ENCODE measurements at places on chromosomes 4 and X.
A peak's percentile ranks its signal among the peaks of the same experiment; 100 is the strongest.

DNA sequence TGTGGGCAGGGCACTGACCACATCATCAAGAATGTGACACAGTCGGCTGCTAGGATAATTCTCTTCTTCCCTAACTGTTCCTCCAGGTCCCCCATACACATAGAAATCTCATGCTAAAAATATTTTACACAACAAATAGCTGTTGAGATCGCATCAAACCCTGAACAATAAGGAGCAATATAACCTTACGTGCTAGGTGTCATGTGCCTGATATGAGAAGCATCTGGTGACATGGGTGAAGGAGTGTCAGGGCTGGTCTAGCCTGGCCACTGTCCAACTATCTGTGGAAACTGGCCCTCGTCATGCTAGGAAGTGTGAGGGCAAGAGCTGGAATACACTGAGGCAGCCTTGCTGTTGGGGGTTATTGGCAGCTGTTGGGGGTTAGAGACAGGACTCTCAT is 167.3 kb upstream of the PGRMC2 start:
- no peak for DNase-seq

DNA sequence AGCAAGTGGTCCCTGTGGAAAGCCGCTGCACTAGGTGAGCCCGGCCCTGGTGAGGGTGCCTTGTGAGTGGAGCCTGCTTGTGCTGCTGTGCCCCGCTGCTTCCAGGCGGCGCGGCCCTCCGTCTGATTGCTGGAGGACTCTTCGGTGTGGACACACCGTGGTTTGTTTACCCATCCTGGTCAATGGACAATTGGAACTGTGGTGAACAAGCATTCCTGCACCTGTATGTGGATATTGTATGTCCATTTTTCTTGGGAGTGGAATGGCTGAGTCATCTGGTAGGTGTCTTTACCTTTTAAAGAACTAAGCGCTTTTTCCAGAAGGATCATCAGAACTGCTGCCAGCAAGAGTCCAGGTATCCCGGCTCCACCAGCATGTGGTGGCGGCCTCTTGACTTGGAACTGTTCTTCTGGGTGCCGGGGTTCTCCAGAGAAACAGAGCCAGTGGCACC is 15.6 kb downstream of the MAEA start:
- DNase-seq = no peak

DNA sequence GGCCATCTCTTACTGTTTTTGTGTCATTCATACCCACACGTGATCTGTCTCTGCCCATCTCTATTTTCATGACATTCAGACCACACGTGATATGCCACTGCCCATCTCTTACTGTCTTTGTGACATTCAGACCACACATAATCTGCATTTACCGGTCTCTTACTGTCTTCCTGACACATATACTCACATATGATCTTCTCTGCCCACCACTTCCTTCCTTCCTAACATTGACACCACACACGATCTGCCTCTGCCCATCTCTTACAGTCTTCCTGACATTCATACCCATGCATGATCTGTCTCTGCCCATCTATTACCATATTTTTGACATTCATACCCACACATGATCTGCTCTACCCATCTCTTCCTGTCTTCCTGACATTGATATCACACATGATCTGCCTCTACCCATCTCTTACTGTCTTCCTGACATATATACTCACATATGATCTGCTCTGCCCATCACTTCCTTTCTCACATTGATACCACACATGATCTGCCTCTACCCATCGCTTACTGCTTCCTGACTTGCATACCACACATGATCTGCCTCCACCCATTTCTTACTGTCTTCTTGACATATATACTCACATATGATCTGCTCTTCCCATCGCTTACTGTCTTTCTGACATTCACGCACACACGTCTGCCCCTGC is 36.1 kb downstream of the SCML1 start:
- no peak for DNase-seq

DNA sequence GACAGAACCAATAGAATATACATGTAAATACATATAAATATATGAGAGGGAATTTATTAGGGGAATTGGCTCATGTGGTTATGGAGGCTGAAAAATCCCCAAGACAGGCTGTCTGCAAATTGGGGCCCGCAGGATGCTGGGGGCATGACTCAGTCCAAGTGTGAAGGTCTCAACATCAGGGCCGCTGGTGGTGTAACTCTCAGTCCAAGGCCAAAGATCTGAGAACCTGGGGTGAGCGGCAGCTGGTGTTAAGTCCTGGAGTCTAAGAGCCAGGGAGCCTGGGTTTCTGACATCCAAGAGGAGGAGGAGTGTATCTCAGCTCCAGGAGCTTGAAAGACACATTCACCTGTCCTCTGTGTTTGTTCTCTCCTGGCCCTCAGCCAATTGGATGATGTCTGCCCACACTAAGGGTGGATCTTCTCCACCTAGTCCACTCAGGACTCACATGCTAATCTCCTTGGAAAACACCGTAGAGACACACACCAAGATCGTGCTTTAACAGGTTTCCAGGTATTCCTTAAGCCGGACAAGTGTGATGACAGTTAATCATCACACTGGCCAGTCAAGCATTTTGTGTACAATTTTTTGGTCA is 28.9 kb downstream of the TIGD2 start:
- DNase-seq = no peak

DNA sequence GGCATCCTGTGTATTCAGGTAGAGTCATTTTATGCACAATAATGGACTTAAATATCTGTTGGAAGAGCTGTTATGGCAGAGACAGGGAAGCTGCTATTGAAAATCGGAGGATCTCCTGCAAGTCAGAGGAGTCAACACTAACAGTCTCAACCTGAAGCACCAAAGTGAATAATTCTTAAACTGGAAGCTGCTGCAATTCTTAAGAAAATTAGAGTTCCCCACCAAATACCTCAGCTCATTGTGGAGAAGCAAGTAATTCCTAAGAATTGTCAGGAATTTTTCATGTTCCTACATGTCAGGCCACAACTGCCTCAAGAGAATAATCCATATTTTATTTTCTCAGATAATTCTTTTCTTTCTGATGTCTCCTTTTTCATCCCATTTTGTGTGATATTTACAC is 892.6 kb upstream of the LCORL start:
- DNase-seq = no peak

DNA sequence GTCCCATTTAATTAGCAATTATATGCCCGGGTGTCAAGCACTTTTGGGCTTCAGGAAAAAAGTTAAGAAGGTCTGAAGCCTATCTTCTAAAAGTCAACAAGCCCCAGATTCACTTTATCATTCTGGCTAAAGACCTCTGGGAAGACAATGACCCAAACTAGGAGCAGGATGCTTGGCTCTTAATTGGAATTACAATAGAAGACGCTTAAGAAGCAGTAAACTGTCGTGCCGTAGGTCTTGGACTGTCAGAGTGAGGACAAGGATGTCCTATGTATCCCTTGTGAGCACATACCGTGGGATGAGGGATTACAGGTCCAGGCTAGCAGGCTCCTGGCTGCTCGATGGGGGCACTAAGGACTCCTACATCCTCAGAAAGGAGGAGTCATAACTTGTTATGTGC is 3.2 kb upstream of the ARHGAP36 start:
- DNase-seq = no peak

DNA sequence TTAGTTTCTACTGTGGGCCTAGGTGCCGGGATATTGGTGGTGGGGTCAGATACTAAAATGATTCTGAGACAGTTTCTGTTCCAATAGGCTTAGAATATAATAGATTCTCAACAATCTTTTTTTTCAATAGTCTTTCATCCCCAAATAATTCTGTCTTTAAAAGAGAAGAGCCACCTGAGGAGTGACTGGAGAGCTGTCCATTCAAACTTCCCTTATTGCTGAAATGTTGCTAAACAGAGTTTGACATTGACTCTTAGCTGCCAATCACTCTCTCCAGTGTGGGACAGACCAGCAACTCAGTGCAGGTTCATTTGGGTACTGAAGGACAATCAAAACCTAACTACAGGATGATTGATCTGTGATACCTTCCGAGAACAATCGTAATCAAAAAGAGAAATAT is 12.4 kb upstream of the ADH7 start:
- no peak for DNase-seq

GRCh38 chrX:13013363-13014110 is 30.9 kb downstream of the FAM9C start:
- no peak for DNase-seq

- DNase-seq = no peak
Observed at GRCh38 chr4:129999156-129999555, 903.2 kb downstream of the C4orf33 start.

DNA sequence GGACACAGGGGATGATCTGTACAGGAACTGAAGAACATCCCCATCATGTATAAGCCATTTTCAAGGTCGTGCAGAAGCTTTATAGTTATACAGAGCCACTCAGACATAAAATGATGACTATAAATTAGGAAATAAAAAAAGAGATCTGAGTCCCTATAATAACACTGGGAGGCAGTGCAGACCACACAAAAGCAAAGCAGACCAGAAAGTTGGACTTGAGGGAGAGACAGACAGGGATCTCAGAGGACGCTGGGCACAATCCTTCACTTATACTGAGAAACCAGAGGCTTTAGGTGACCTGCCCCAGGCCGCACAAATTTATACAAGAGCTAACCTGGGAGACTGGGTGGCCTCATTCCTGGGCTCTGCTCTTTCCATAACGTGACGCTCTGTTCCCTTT is 70.5 kb downstream of the HADH start:
- no peak for DNase-seq

DNA sequence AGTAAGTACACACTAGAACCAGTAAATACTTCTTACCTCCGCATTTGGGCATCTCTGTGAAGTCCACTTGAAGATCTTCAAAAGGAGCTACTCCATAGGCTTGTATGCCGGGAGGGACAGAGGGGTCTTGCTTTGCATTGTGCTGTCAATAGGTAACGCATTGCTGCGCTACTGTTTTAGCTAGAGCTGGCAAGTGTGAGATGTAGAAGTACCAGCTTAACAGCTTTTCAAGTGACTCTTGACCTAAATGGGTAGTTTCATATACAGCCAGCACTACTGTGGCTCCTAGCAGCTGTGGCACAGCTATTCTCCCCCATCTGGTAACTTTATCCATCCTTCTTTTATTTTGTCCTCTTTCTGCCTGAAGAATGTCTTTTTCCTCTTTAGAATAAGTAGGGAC is 205.3 kb upstream of the KLF8 start:
- DNase-seq = no peak

GRCh38 chrX:38371641-38372040 is 19.2 kb downstream of the OTC start:
- no peak for DNase-seq

DNA sequence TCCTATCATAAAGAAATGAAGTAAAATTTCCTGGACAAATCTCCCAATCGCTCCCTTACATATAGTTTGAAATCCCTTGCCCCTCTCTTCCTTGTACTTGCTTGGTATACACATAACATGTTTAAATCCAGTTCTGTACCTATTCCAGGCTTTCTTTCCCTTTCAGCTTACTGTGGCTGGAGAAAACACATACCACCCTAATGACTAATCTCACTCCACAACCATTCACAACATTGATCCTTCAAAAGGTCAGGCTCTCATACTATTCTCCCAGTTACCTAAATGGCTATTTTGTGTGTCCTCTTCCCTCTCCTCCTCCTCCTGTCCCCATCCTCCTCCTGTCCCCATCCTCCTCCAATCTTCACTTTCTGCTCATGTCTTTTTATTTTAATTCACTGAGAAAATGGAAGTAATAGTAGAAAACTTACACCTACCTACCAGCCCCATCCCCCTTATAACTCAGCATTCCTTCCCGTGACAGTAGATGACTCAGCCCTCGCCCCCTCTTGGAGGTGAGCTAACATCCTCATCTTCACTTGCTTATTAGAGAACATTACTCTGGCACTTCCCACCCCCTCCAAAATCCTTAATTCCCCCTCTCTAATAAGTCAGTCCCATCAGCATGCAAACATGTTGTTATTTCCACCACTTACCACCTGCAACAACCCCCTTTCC is 77.5 kb downstream of the IL15 start:
- DNase-seq = no peak

- DNase-seq = no peak
Observed at GRCh38 chr4:133968174-133968573, 233.4 kb downstream of the PABPC4L start.

- DNase-seq = no peak
Observed at GRCh38 chr4:54230484-54231418, 1.7 kb downstream of the PDGFRA start.

- no peak for DNase-seq
Observed at GRCh38 chr4:73341454-73341853, 62.6 kb upstream of the ALB start.

DNA sequence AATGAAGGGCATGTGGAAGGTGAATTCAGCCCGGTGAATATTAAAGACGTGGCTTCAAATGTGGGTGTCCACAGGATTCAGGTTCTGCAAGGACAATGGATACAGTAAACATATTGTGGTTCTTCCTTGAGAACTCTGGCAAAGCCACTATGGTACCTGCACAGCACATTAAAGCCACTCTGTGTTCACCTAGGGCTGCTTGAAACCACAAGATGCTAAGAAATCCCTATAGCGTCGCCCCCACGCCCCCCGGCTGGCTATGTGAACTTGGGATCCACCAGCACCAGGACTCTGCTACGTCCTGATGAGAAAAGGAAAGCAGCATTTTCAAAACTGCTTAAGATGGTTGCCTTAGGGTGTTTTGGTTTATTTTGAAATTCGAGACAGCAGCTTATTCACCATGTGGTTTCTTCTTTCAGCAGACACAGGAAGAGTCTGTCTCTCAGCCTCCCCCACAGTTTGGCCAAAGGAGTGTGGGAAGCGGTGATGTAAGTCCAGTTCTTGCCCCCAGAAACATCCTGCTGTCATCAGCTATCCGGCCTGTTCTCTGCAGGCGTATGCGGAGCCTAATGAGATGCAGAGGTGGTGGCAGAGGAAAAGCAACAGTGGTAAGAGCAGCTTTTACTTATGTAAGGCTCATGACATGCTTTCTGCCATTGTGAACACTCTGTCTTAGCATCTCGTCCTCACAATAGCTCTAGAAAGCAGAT is 111.5 kb downstream of the AFAP1 start:
- DNase-seq = peak; percentile 39

- no peak for DNase-seq
Observed at GRCh38 chr4:38509551-38509950, 154.4 kb upstream of the KLF3 start.

DNA sequence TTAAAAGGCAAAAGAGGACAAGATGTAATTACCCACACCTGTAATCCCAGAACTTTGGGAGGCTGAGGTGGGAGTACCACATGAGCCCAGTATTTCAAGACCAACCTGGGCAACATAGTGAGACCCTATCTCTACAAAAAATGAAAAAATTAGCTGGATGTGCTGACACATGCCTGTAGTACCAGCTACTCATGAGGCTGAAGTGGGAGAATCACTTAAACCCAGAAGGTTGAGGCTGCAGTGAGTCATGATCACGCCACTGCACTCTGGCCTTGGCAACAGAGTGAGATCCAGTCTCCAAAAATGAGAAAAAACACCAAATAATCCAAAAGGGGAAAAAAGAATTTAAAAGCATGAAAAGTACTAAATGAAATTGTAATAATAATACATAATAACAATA is 30.8 kb downstream of the NR0B1 start:
- no peak for DNase-seq
